Activated CD4-positive, alpha-beta T cell treated with anti-CD3 and anti-CD28 coated beads, Interleukin-2, amount 50 U/mL, for 16 hours (primary cell): ENCODE measurements at places on chromosomes 7 and 10.

GRCh38 chr7:129313282-129313681 is 88.5 kb downstream of the AHCYL2 start:
- DNase-seq: no peak

DNA sequence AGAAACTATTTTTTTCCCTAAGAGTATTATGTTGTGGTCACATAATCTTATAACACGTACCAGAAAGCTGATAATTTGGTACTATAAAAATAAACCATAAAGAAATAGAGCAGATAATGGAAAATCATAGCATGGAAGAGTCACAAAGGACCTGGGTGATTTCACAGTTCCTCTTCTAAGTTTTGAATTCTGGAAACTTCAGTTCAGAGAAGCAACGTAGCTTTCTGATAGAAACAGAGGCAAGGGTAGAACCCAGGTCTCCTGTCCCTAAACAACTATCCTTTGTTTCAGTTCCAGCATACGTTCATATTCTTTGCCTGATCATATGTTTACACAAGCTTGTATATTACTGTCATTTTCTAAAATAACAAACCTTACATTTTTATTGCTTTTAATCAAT is 47.9 kb downstream of the MRC1 start:
- DNase-seq: no peak

DNA sequence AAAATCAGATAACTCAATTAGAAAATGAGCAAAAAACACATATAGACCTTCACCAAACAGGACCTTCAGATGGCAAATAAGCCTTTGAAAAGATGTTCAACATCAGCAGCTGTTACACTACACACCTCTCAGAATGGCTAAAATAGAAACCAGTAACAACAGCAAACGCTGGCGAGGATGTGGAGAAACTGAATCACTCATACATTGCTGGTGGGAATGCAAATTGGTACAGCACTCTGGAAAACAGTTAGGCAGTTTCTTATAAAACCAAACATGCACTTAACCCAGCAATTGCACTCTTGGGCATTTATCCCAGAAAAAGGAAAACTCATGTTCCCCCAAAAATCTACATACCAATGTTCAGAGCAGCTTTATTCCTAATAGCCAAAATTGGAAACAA is 37.7 kb upstream of the SMARCD3 start:
- peak; percentile 41 for DNase-seq

DNA sequence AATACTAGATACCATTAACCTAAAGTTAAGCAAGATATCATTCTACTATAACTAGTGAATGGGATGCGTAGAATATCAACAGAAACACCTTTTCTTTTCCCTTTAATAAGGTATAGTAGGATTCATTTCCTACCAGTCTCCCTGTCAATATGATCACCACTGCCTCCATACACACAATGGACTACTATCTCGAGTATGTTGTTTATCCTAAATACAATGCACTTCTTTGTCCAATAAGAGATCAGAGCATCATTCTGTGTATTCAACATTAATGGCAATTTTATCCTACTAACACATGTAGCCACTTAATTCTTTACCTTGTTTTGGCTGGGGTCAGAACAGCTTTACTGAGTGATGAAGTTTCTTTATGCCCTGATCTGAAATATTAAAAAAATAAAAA is 276.3 kb downstream of the TFEC start:
- DNase-seq: no peak

DNA sequence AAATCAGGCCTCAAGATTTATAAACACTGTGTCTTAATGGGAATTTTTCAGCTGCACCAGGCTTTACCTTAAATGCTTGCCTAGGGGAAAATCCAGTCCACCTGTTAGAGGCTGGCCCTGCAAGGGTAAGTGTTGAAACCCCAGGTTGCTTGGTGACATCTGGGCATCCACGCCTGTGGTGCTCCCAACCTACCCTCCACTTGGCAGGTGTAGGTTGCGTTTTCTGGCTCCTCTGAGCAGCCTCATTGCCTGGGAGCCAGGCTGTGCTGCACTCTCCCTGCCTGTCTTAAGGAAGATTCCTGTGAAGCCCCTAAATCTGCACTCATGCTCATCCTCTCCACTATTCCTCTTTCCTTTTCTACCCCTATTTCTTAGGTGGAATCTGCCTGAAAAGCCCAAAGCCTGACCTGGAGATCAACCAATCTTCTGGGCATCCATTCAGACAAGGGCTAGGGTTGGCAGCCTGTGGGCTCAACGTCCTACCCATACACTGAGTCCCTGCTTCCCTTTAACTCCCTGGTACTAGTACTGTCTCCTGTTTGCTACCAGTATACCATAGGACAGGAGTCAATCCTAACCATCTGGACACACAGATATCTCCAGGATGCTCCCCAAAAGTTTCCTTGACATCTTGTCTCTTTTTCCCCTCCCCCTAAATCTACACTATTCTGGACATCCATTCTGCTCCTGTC is 150.4 kb downstream of the PDE1C start:
- DNase-seq: no peak

GRCh38 chr10:35027567-35027966 is 62.6 kb downstream of the CUL2 start:
- no peak for DNase-seq

DNA sequence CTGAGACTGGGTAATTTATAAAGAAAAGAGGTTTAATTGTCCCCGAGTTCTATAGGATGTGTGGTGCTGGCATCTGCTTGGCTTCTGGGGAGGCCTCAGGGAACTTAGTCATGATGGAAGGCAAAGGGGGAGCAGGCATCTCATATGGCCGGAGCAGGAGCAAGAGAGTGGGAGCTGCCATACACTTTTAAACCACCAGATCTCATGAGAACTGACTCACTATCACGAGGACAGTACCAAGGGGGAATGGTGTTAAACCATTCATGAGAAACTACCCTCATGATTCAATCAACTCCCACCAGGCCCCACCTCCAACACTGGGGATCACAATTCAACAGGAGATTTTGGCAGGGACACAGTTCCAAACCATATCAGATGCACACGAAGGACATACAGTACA is 199.9 kb upstream of the DPP6 start:
- no peak for DNase-seq
